ENCODE measurements at places on chromosomes 12 and 14.

GRCh38 chr12:62642486-62642885 lies 175.9 kb downstream of the MON2 start:
- DNase-seq = no peak

DNA sequence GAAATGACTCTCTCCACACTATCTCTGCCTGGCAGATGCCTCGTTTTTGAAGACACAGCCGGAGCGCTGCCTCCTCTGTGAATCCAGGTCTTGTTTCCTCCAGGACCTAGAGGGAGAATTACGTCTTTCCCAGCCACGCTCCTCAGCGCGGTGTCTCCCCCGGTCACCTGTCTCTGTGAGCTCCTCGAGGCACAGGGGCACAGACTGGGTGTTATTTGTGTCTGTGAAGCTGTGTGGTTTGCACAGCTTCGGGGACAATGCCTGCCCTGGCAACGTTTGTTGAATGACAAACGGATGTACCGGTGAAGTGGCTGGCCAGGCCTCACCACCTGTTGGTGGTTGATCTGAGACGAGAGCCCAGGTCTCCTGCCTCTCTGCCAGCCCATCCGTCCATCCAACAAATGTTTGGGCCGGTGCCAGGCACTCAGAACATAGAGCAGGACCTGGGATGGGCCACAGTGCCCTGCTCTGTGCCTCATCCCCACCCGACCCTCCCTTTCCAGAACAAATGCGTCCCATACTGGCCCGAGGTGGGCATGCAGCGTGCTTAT lies 6.1 kb downstream of the PTPN6 start:
- no peak for DNase-seq

DNA sequence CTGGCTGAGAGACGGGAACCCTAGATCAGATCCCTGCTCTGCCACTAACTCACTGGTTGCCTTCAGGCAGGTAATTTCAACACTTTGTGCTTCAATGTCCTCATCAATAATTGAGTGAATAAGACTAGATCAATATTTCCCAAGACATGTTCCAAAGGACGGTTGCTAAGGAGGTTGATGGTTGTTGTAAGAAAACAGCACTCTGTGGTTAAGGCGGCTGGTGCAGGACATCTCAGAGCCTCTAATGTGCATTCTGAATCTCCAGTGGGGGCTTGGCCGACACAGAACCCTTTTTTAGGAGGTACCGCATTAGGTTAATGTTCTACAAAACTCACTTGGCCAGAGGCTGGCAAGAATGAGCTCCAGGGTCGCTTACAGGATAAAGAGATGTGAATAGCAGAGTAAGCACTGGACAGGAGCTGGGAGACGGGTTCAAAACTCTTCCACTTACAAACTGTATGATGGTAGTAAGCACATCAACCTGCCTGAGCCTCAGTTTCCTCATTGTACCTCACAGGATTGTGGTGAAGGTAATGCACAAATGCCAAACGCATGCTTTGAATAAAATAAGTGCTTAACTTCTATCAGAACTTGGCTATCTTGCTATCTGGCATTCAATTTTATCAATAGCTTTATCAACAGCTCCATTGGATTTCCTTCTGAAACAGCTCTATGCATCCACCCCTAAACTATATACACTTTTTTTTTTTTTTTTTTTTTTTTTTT lies 136.9 kb upstream of the PARP11 start:
- no peak for DNase-seq

DNA sequence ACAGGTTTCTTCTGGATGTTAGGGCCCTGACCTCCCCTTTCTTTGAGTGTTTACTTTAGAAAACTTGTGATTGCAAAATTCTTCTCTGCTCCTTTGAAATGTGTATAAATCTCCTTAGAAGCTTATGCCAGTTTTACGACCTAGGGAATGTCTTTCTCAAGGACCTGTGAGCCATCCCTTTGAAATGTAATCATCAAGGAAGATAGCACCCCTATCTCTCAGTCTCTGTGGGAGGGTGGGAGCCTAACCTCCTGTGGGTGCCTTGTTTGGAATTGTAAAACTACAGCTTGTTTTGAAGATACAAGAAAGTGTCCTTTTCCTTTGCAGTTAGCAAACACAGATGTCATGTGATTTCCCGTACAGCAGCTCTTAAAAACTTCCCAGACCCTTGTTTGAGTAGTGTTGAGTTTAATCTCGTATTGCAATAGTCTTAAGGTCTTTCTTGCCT lies 3.3 kb downstream of the OR10AD1 start:
- DNase-seq = no peak

DNA sequence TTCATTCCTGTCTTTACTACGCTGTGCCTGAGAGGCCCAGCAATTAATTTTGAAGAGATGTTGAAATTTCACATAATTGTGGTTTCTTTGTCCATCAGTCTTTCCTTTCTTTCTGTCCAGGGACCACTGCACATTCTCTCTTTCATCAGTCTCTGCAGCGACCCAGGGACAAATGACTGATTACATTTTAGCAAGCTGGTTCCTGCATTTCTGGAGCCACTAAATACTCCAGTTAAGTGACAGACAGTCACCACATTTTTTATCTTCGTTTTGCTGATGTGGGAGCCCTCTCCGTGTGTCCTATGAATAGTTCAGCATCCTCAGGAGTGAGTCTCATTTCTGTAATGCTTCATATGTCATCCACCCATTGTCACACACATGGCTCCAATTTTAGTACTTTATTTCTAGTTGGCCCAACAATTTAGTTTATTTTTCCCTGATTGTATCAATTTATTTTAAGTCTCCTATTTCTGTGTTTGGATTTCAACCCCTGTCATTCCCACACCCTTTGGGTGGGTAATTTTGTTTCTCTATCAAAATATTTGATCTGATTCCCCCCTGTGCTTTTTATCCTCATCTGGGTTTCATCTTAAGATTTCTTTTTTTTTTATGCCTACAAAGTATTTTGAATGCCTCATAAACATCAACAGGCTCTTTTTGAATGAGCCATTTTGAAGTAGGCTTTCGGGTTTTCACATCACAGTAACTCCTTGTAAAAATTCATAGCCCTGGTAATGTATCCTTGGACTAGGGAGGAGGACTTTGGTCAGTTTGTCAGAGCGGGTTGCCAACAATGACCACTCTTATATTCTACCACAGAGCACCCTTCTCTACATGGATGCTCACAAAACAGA lies 1196.5 kb downstream of the GALC start:
- DNase-seq = no peak

- no peak for DNase-seq
These were observed 824 bp downstream of the TBK1 start for GRCh38 chr12:64452559-64453329.

DNA sequence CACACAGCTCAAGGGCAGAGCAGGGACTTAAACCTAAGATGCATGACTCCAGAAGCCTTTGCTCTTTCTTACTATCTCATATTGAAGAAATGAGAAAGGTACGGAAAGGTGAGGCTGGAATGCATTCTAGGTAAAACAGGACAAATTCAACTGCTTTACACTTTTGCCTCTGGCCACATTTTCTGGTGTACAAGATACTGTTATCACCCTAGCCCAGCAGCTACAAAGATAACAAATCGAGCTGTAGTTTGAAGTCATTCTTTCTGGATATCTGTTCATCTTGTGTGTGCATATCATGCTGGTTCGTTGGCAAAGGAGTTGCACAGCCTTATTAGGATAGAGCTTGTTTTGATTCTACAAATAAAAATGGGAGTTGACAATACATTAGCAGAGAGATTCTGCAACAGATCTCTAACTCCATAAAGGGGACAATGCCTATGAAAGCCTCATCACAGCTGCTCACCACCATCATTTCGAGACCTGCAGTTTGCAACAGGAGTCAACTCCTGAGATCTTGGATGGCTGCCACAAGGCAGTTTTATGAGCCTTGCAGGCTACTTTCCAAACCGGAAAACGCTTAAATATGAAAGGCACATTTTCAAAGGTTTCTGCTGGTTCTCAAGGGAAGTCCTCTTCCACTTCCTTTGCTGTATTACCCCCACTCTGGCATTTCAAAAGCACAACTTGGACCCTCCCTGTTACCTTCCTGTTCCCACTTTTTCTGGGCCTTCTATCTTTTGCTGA lies 64.9 kb downstream of the STXBP6 start:
- DNase-seq = no peak

GRCh38 chr12:5624486-5625272 lies 192.8 kb downstream of the NTF3 start:
- DNase-seq = no peak

GRCh38 chr12:31406345-31406744 lies 80.4 kb upstream of the SINHCAF start:
- DNase-seq = no peak

DNA sequence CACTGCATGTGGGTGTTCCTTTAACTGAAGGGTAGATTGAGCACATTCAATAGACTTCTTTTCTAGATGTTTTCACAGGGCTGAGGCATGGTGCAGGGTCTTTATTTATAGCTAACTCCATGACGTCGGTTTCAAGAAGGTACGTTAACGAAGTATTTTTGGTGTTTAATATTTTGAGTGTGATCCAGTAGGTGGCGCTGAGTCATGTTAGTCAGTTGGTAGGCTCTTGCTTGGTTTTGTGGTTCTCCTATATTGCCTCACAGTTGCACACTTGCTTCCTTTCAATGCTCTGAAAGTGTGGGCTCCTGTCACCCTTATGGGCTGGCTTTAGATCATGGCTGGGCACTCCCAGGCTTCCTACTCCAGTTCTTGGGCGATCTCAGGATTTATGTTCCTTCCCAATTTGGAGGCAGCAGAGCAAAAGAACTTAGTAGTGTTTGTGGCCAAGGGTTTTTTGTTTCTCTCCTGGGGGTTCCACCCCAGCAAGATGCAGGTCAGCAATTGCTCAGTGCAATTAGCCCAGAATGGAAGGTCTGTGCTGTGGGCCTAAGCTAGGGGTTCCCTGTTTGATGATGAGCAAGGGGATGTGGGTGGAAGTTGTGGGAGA lies 471.6 kb upstream of the FOXG1 start:
- no peak for DNase-seq

GRCh38 chr14:80867091-80867490 lies 74.4 kb downstream of the CEP128 start:
- no peak for DNase-seq

GRCh38 chr12:110528277-110528839 lies 26.2 kb downstream of the RAD9B start:
- no peak for DNase-seq

Data from activated CD8-positive, alpha-beta memory T cell treated with anti-CD3 and anti-CD28 coated beads, Interleukin-2, amount 50 U/mL, for 4 hours (primary cell).